ENCODE measurements at places on chromosomes 4 and X.

DNA sequence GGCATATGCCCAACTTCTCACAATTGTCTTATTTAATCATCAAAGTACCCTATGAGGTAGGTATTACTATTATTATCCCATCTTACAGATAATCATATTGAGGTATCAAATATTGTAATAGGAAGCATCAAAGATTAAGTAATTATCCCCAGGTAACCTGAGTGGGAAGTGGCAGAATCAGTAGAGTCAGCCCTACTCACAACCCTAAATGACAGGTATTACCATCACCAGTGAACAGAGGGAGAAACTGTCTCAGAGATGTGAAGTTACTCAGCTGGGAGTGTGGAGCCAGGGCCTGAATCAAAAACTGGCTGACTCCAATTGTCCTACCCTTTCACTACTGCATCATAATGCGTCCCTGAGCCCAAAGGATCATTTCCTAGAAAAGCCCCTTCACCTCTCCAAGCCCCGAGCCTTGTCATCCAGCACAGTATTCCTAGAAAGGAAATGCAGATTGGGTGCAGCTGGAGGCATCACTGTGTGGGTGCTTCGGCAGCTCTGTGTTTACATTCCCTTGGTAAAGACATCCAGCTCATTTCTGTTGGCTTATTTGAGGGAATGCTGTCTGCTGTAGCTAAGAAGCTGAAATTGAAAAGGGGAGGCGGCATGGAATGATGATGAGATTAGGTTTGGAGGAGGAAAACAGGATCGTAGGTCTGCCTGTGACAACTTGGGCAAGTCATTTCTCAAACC, 72.8 kb downstream of the DHX15 start:
- DNase-seq: no peak

DNA sequence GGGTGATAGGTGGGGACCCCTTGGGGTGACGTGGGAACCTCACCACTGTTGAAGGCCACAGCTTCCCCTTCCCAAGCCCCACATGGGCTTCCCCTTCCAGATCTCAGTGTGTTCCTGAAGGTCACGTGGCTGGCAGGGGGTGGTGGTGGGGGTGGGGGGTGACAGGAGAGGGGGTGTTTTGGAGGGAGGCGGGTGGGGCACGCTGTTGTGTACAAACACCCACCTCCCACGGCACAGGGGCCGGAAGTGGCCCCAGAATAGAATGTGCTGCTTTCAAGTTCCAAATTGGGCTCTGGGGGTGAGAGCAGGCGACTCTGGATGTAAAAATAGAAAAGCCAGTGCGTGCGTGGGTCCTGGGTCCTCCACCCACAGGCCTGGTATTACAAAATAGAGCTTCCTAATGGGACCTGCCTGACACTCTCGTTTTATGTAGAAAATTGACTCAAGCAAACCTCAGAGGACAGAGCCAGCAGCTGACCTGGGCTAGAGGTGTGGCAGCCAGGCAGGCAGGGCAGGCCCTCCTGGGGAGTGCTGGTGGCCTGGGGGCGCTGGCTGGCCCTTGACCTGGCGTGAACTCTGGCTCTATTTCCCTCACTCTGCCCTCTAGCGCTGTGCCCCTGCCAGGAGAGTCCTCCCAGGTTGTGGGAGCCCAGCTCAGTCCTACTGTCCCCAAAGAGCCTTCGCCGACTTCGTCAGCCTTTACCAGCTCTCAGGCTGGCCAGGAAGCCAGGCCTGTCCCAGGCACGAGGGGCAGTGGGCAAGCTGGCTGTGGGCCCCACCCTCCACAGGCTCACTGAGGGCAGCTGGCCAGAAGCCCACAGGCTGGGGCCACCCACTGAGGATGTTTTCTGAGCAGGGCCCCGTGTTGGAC, 5.4 kb upstream of the SH3BP2 start:
- DNase-seq: no peak

GRCh38 chrX:115565888-115566287, 4.9 kb downstream of the PLS3 start:
- DNase-seq: no peak

- no peak for DNase-seq
These were observed 590 bp upstream of the CCDC110 start for GRCh38 chr4:185472103-185472542.

All from neuronal stem cell (in vitro differentiated cells).